ENCODE measurements at places on chromosomes 2 and 18.

GRCh38 chr2:240232961-240233884, 92.8 kb upstream of the OTOS start:
- no peak for DNase-seq

DNA sequence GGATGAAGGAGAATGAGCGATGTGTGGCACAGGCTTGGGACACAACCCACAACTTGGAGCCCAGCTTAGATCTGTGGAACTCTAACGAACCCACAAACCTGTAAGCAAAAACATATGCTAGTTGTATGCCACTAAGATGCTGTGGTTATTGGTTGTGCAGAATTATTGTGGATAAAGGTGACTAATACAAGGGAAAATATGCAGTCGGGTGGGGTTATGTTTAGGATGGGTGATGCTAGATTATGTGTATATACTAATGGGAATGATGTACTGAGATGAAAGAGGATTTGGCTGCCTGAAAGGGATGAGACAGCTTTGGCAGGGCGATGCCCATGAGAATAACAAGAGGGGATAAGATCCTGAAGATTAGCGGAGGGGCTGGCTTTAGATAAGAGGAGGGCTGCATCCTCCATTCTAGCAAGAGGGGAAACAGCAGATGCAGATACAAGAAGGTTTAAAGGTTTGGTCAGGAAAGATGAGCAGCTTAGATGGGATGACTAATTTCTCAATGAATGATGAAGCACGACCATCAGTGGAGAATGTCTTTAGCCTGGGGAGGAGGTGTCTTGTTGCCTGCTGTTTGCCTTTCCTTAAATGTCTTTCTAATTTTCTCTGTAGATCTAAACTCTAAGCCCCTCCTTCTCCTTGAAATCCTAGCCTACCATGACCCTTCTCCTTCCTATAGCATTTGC, 49.6 kb downstream of the GALNT14 start:
- no peak for DNase-seq

DNA sequence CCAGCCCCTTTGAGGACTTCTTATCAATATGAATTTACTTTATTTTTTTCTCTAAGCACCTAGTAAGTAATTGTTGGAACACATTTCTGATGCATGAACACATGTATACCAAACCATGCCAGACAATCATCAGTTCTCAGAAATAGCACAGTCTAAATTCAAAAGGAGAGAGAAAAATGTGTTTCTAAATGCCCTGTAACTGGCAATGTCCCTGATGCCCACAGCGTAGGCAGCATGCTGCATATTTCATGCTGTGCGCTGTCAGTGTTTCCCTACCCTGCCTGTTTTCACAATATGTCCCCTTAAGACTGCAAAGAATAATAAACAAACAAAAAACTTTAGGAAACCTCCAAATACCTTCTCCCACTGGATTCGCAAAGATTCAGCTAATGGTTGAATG, 881.0 kb upstream of the CHAC2 start:
- no peak for DNase-seq

- DNase-seq = no peak
Observed at GRCh38 chr2:189127756-189128155, 51.8 kb downstream of the COL5A2 start.

- no peak for DNase-seq
Observed at GRCh38 chr2:191177751-191178736, 27.2 kb upstream of the STAT4 start.

DNA sequence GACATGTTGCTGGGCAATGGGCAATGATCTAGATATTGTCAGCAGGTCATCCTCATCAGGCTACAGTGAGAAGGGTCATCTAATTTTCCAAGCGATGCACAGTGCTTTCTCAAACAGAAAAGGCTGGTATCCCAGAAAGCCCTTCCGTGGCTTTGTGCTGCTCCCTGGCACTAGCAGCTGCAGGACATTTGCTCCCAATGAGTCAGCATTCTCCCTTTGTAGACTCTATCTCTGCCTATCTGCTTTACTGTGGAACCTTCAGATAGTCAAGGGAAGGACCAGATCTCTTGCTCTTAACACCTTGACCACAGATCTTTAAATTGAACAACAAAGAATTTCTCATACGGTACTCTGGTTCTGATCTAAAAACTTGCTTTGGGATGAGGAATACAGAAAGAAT, 101.4 kb downstream of the CDH2 start:
- no peak for DNase-seq

GRCh38 chr2:160194946-160195345, 5.1 kb downstream of the ITGB6 start:
- DNase-seq = no peak

DNA sequence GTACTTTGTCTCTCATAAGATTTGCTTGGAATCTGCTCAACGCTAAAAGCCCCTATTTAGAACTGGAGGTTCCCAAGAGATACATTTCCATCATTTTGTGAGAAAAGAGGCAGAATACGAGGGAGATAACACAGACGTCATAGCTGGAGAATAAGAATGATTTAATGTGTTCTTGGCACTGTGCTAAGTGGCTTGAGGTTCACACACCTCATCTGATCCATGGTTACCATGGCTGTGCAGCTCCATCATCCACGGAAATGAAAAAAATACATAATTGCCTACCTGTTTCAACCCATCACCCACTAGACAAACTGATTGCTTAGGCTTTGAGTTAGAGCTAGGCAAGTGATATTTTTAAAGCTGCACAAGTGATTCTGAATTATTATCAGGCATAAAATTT, 227.6 kb downstream of the SLC8A1 start:
- DNase-seq = no peak

GRCh38 chr2:120503793-120504571, 158.0 kb downstream of the INHBB start:
- DNase-seq = no peak

- DNase-seq = no peak
Observed at GRCh38 chr2:19702267-19702666, 199.5 kb downstream of the TTC32 start.

GRCh38 chr2:21559351-21559750, 435.6 kb downstream of the TDRD15 start:
- no peak for DNase-seq

GRCh38 chr2:124426625-124427024, 401.5 kb downstream of the CNTNAP5 start:
- DNase-seq = no peak

- DNase-seq = no peak
Observed at GRCh38 chr18:42047721-42048120, 92.7 kb downstream of the PIK3C3 start.

DNA sequence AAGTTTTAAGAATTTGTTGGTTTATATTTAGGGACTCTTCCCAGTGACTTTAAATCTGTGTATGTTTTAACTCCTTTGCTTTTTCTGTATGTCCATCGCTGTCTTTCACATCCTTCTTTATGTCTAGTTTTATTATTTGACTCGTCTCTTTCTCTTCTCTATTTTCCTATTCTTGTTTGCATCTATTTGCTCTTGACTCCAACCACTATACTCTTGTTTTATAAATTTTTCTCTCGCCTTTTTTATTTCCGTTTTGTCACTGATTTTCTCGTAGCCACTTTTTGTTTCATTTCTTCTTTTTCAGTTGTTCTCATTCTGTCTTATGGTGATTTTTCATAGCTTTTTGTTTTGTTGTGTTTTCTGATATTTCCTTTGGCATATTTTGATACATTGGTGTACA, 170.5 kb upstream of the NETO1 start:
- no peak for DNase-seq

DNA sequence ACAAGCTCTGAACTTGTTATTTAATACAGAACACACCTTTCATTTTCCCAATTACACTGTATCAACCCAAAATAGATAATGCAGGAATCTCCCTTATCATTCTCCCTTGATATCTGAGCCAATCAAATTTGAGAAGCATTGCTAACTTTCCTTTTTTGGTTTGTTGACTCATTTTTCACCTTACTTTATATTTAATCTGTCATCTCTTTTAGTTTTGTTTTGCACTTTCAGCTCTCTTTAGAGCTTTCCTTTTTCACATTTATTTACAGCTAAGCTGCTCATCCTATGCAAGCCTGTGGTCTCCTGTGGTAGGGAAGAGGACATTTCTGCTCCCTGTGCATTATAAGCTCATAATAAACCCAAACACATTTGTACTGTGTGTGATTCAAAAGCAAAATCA, 50.1 kb downstream of the ITGAV start:
- no peak for DNase-seq

- no peak for DNase-seq
Observed at GRCh38 chr2:20216130-20217025, 8.6 kb downstream of the SDC1 start.

DNA sequence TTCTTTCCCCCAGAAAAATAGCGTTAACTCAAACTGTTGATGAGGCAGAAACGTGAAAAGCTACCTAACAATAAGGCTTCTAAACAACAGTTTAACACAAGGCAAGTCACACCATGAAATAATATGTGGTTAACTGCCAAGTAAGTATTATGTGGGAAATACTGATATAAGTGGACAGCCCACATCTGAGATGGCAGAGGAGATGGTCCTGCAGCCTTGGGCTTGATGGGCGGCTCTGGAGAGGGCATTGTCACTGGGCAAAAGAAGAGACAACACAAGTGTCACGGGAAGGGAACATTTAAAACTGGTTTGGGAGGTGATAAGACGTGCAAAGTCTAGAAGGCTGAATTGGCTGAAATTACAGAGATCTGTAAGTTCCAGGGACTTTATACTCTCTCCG, 147.2 kb downstream of the PKP4 start:
- no peak for DNase-seq

DNA sequence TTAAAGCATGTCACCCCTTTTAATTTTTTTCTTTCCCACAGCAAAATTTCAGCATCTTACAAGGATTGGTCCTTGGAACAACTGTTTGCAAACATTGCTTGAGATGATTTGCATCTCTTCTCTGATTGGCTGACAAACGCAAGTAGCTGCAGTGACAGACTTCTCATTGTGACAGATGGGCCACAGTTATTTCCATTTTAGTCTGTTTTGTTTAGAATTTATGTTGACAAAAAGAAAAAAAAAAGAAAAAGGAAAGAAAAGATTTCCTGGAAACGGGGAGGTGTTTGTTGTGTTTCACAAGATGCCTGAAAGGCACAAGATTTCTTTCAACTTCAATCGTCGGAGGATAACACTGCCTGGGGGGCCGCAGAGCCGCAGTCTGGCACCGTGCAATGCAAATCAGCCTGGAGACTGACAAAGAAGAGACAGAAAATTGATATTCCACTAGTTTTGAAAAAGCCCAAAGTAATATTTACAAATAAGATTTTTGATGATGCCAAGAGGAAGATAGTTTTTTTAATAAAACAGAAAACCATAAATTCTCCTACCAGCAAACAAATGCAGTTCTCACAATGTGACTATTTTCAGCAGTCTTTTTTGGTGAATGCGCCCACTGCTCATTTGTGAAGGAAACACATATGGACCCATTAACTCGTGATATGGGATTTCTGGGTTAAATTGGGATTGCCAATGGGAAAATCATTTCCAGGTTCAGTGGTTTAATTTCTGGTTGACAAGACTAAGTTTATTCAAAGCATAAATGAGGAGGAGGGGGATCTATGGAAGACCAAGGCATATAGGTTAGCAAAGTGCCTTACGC, 296.2 kb upstream of the SMIM21 start:
- DNase-seq = no peak

- DNase-seq = no peak
Observed at GRCh38 chr18:68177807-68178702, 536.9 kb downstream of the TMX3 start.

DNA sequence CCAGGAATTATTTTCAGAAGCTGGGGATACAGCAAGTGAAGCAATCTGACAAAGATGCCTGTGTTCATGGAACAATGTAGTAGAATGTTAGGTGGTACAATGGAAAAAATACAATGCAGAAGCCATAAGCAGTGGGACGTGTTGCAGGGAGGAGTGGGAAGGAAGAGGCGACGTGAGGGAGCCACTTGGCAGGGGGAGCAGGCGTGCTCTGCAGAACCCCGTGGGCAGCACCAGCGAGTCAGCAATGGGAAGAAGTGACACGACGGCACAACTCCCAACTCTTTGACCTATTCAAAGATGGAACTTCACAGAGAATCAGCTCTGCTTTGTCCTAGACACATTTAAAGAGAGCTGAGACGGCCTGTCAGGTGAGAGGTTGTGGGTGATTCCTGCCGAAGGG, 30.5 kb downstream of the PRELID3A start:
- DNase-seq = no peak

- DNase-seq = no peak
Observed at GRCh38 chr2:121333231-121333630, 48.2 kb upstream of the TFCP2L1 start.

DNA sequence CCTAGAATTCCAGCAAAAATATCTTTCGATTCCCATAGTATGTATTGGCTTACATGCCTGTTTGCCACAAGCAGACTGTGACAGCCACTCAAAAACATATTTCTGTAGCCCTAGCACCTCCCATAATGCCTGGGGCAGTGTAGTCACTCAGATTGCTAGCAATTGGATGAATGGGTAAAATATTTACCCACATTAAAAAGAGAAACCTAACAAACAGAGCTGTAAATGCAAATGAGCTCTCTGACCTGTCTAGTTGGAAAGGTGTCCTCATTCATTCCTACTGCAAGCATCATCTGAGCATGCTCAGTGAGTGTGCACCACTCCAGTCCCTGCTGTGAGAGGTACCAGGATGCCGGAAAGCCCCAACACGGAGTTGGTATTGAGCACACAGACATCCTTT, 234.0 kb upstream of the RAB12 start:
- no peak for DNase-seq

GRCh38 chr18:33712719-33713118, 134.7 kb downstream of the ASXL3 start:
- no peak for DNase-seq

DNA sequence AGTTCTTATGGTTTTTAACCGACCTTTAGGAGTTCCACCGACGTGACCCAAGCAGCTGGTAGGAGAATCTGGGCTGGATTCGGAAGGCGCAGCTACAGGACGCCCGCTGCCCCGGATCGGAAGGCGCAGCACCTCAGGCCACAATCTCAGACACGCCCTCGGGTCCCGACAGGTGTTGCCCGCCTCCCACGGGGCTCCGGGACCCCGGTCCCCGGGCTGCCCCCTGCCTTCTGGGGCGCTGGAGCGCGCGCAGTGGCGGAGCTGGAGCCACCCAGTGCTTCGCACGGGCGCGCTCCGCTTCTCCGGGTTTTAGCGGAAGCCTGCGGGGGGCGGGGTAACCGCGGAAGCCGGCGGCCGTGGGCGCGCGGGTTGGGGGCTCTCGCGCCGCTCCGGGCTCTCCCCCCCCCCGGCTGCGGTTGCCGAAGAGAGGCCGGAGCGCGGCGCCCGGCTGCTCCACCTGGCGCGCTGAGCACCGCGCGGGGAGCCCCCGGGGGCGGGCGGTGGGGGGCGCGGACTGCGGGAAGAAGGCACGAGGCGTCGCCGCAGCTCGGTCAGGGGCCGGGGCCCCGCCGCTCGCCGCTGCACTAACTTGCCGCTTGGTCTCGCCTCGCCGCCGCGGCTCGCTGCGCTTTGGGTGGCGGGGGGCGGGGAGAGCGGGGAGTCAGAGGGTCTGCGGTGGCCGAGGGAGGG, 718.8 kb downstream of the DPP10 start:
- no peak for DNase-seq

- no peak for DNase-seq
Observed at GRCh38 chr2:98882368-98882767, 53.7 kb downstream of the CRACDL start.

DNA sequence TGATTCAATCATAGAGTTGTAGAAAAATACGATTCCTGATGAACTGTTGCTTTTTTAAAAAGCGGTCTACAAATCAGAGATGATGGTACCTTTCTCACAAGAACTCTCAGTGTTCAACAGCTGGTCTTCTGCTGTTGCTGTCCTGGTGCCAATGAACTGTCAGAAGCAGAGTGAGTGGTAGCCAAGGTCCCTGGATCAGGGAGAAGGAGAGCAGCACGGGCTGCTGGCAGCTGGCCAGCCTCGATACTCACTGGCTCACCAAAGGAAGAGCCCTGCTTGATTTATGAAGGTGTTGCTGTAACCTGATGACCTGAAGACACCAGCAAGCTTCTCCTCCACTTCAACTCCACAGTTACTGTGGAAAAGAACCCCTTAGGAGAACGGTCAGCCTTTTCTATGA, 300.8 kb upstream of the SOX11 start:
- DNase-seq = no peak
